ENCODE measurements at places on chromosomes 2 and 18.

GRCh38 chr2:198483051-198483450, 678.7 kb downstream of the PLCL1 start:
- DNase-seq, result no peak

- no peak for DNase-seq
Observed at GRCh38 chr2:198762441-198762840, 695.3 kb downstream of the SATB2 start.

DNA sequence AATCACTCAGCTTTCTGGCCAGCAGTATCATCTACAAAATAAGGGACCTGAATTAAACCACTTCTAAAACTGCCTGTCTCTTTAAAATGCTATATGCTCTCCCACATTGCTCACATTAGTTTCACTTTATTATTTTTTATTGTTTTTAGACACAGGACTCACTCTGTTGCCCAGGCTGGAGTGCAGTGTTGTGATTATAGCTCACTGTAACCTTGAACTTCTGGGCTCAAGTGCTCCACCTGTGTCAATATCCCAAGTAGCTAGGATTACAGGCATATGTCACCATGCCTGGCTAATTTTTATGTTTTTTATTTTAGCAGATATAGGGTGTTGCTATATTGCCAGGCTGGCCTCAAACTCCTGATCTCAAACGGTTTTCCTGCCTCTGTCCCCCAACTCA, 591.3 kb upstream of the ZNF804A start:
- no peak for DNase-seq

- DNase-seq, result no peak
Observed at GRCh38 chr18:31401156-31402025, 24.8 kb downstream of the DSG4 start.

DNA sequence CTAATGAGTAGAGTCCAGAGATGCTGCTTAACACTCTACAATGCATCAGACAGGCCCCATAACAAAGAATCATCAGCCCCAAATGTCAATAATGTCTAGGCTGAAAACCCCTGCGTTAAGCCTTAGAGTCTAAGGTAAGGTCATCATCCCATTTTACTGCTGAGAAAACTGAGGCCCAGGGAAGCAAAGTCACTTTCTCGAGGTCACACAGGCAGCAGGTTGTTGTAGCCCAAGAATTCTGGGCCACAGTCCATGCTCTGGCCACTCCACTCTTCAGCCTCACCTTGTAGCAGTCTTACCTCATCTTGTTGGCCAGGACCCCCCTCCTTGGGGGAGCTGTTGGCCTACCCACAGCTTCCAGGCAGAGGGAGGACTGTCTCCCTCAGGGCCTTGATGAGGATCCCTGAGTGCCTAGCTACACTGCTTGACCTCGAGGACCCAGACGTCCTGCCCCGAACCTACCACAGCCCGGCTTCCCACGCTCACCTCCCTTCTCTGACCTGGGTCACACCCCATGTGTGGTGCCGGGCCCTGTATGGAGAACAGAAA, 54.4 kb downstream of the SMAD7 start:
- no peak for DNase-seq

GRCh38 chr18:8367217-8367988, 241.8 kb upstream of the RAB12 start:
- DNase-seq, result peak; percentile 3

DNA sequence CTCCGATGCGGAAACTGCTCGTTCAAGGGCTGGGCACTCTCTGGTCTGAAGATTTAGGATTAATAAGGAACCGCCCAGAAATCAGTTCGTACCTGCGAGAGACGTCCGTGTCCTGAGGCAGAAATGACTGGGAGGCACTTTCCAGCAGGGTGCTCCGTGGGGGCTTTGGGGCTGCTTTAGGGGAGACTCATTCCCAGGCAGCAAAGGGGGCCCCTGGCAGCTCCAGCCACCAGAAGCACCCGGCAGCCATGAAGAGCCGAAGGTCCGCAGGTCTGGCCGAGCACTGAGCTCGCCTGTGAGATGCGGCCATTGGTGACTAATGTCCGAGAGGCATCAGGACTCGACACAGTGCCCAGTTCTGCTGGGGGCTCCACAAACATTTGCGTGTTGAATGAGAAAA, 20.9 kb downstream of the KCNG2 start:
- DNase-seq, result no peak

- DNase-seq, result no peak
Observed at GRCh38 chr2:207683879-207684627, 27.4 kb upstream of the CCNYL1 start.

- no peak for DNase-seq
Observed at GRCh38 chr2:28193630-28194403, 198.8 kb upstream of the FOSL2 start.

DNA sequence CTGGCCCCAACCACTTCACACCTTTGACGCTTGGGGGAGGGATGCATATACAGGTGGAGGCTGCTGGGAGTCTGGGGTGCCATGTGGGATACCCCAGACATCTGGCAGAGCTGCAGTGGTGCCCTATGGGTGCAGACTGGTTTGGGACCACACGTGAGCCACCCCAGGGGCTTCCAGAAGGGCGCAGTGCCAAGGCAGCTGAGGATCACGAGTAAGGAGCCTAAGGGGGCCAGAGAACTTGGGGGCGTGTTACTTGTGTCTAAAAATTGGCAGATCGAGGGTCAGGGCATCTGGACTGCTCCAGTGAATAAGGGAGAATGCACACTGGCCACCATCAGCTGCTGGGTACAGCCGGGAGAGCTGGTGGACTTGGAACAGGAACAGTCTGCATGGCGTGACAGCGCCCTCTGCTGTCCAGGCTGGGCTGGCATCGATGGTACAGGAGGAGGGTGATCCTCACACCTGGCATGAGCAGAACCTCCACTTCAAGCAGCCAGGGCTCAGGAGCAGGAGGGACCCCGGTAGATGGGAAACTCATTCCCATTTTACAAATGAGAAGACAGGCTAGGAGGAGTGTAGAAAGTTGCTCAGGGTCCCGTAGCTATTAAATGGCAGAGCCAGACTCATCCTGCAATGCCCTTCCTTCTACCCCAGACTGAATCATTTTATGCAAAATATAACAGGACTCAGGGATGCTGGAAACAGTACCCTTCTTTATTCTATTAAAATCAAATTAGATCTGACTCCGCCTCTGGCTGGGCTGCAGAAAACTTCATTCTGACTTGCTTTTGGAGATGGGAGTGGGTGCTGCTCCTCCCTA, 60.4 kb downstream of the ATOH8 start:
- peak; percentile 69 for DNase-seq

DNA sequence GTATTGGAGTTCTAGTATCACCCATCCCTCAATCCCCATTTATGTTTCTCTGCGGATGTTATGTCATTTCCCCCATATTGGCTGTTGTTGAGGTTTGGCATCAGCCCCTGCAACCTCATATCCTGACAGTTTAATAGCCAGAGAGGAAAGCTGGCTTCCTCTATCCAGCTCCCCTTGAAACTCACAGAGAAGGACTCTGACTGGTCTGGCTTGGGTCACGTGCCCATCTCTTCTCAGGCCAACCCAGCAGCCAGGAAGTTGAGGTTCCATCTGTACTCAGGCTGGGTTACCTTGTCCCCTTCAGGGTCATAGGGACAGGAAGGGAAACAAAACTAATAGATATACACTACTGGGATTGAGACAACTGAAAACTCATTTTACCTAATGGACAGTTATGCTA, 148.0 kb upstream of the SLC14A2 start:
- no peak for DNase-seq

DNA sequence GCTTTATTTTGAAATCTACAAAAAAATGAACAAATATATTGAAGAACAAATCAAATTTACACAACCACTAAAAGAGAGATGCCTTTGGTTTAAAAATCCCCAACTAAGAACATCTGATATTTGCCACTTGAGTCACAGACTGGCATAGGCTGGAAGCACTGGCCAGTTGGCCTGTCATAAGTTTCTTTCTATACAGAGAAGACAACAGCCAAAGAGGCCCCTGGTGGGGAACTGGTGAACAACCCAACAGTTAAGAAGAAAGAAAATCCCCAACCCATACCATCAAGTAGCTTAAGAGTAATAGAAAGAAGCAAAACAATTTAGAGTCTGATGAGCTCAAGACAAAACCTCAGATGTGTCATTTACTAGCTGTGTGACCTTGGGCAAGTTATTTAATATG, 45.5 kb downstream of the OSR1 start:
- DNase-seq, result no peak

- DNase-seq, result no peak
Observed at GRCh38 chr2:208819190-208819589, 412.6 kb downstream of the PTH2R start.

DNA sequence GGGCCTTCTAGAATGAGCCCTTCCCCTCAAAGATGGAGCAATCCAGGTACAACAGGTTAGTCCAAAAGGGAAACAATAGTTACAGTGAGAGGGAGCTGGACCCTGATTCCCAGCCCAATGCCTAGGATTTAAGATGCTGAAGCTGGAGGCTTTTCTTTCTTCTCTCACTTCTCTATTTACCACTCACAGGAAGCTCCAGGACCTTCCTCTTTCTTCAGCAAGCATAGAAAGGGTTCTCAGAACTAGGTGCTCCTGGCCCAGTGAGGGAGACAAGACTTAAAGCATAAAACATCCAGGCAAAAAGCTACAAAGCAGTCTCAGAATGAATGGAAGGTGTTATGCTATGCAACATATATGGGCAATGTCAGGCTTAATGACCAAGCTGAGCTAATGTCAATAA, 279.0 kb downstream of the SRBD1 start:
- no peak for DNase-seq

- DNase-seq, result no peak
Observed at GRCh38 chr2:158734442-158734841, 60.7 kb upstream of the DAPL1 start.

DNA sequence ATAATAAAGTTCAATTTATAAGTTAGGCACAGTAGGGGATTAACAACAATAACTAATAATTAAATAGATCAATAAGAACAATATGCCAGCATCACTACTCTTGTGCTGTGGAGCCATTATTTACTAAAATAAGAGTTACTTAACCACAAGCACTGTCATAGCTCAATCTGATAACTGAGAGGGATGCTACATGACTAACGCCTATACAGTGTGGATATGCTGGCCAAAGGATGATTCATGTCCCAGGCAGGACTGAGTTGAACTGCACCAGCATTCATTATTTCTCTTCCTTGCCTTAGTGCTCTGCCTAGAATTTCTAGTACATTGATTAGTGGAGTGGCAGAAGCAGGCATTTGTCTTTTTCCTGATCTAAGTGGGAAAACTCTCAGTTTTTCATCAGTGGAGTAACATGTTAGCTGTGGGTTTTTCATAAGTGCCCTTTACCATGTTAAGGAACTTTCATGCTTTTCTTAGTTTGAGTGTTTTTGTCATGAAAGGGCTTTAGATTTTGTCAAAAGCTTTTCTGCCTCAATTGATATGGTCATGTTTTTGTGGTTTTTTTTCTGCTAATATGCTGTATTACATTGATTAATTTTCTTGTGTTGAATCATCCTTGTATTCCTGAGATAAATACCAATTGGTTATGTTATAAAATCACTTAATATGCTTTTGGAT, 21.7 kb downstream of the KIAA1328 start:
- DNase-seq, result no peak

DNA sequence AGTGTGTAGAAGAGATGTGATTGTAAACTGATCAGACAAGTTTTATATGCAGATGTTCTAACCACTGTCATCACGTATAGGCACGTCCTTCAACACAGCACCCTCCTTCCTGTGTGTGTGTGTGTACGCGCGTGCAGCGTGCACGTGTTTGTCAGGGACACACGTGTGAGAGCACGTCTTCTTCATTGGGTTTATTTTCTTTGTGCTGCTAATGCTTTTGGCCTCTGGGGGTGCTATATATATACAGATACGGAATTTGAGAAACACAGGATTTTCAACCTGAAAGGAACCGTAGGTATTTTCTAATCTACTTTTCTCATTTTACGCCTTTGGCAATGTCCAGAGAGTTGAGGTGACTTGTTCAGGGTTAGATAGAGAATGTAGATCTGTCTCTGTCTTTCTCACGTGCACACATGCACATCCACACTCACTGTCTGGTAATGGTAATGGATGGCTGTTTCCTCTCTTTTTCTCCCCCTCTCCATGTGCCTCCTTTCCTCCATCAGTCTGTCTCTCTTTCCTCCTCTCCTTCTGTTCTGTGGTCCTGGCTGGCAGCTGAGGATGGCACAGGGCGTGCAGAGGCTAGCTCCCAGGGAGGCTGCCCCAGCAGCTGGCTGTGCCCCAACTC, 13.4 kb upstream of the CELF4 start:
- no peak for DNase-seq

- DNase-seq, result no peak
Observed at GRCh38 chr2:118861731-118862130, 14.3 kb upstream of the EN1 start.

- DNase-seq, result no peak
Observed at GRCh38 chr2:200193791-200194190, 112.7 kb upstream of the SPATS2L start.

- DNase-seq, result no peak
Observed at GRCh38 chr18:76765649-76766048, 56.7 kb upstream of the ZNF236 start.

DNA sequence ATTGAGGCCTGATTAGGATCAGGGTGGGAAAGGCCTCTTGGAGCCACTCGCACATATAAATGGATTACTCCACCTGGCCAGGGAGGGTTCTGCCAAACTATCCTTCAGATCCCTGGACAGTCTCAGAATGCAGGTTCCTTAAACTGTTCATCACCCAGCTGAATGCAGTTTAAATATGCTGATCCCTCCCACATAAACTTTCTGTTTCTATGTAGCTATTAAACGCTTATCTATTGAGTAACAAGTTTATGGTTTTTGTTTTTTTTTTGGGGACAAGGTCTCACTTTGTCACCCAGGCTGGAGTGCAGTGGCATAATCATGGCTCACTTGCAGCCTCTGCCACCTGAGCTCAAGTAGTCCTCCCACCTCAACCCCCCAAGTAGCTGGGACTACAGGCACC, 1.9 kb downstream of the CAD start:
- DNase-seq, result no peak

GRCh38 chr2:106147159-106147558, 46.9 kb downstream of the UXS1 start:
- no peak for DNase-seq

GRCh38 chr2:20222769-20223406, 2.0 kb downstream of the SDC1 start:
- no peak for DNase-seq

DNA sequence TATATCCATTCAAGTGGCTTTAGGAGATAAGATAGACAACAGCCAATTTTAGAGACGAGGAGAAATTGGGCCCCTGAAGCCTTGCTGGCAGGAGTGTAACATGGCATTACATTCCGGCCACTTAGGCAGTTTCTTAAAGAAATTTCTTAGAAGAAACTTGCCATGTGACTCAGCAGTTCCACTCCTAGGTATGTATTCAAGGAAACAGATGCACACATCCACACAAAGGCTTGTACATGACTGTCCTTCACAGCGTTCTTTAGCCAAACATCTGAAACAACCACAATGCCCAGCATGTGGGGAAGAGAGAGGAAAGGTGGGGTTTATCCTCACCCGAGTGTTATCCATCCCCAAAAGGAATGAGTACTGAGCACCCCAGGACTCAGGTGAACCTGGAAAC, 107.1 kb downstream of the NFATC1 start:
- no peak for DNase-seq
